Vagina (tissue), 2 donors: ENCODE measurements at places on chromosomes 4 and X.

- DNase-seq: no peak
Observed at GRCh38 chrX:150234126-150234525, 129.0 kb upstream of the MAMLD1 start.

DNA sequence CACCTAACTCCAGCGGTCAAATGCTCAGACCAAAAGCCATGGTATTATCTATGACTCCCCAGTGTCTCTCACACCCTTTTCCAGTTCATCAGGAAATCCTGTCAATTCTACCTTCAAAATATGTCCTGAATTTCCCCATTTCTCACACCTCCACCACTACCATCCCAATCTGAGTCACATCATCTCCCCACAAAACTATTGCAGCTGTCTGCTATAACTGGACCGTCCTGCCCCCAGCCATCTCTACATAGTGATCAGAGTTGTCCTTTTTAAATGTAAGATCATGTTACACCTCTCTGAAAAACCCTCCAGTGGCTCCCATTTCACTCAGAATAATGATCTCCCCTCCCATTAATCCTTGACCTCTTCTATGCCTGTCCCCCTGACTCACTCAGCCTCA, 6.8 kb upstream of the ODAPH start:
- DNase-seq: no peak

DNA sequence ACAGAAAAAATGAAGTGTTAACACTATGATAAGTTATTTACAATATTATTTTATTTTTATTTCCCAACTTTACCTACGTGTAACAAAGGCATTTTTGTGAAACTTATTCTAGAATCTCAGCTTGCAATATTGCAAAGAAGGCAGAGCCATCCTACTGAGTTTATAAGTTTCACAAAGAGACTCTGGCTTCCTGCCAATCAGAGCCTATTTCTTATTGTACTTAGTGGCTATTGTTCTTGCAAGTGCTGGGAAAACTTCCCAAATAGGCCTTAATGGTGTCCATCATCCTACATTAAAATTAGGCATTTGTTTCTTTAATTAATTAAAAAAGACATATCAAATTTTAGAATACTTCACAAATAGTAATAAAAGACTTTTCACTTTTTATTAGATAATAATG, 233.2 kb downstream of the EPHA5 start:
- no peak for DNase-seq

GRCh38 chr4:173573286-173573685, 43.3 kb upstream of the HAND2 start:
- DNase-seq: no peak

DNA sequence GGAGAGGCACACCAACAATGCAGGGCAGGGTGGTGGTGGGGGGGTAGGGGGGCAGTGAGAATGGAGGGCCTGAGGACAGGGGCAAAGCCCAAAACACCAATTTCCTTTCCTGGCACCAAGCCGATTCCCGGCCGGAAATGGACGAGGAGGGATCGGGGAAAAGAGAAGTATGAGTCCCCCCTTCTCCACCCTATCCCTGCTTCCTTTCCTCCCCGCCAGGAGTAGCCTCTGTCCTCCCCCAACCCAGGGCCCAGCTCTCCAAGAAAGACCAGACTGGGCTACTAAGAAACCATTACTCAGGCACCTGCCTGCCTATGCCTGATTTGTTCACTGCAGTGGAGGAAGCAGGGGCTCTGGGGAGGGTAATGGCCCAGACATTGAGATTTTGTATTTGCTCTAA, 402 bp downstream of the CCDC120 start:
- no peak for DNase-seq

DNA sequence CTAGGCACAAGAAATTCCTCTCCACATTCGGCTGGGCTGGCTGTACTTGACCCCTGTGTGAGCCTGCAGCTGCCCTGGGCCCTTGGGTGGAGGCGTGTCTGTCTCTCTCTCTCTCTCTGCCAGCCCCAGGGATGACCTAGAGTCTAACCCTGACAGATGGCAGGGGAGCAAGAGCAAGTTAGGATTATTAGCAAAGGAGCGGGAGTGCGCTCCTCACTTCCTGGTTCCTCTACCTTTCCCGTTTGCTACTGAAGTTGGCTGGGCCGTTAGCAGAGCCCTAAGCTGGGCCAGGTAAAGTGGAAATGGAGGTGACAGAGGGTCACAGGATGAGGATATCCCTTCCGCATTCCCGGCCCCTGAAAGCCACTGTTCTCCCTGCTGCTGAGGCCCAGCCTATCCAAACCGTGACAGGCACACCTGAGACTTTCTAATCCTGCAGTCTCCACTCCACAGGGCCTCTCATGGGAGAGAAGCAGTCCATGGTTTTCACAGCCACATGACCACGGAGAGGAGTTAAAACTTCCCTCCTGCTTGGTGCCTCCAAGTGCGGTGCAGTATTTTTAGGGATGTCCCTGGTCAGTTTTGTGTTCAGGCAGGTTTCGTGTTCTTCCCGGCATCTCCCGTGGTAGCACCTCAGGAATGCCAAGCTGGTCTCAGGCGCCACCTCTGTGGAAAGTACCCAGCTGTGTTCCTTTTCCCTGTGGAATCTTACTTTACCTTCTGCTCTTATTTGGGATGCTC, 79.3 kb downstream of the CLDN22 start:
- DNase-seq: no peak

DNA sequence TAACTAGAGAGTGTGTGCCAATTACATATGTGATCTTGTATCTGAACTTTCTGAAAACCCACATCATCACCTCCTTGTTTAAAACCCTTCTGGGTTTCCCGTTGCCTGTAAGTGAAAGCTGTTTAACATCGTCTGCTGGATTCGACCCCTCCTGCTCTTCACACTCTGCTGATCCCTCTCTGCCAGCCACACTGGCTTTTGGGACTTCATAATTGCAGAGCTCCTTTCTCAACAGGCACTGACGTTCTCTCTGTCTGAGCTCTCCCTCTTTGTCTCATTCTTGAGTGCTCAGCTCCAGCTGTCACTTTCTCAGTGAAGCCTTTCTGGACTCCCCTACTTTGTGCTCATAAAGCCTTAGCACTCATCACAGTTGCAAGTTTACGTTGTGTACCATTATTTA, 153.9 kb downstream of the CEP135 start:
- no peak for DNase-seq

DNA sequence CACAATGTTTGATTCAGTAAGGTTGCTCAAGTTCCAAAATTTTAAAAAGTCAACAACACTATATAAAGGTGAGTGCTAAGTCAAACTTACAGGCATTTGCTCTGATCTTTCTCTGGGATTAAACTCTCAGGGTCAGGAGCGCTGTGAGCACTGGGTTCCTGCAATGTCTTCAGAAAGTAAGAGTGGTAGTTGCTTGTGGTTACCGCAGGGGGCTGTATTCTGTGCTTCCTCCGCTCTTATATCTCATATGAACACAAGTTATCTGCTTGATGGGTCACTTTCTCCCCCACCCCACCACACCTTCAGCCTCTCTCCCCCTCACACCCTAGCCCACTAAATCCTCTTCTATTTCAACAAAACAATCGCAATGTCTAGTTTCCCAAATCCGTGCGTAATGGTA, 116.4 kb upstream of the IGSF1 start:
- no peak for DNase-seq

DNA sequence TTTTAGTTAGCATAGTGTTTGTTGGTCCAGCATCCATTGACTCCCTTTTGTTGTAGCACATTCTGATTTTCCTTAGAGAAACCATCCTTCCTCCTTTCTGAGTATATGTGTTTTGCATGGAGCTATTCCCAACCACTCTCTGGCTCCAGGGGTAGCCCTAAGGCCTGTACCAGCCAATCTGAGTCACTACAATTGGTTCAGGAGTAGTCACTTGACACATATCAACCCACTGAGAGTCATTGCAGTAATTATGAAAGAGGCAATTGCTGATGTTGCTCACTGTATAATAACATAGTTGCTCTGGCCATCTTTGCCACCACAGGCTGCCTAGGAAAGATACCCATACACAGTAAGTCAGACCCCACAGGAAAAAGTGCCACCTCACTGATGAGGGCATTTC, 71.2 kb upstream of the GRID2 start:
- no peak for DNase-seq

- peak; percentile 10 for DNase-seq
Observed at GRCh38 chr4:53967986-53968385, 96.4 kb downstream of the CHIC2 start.

GRCh38 chr4:102180046-102180445, 165.2 kb downstream of the SLC39A8 start:
- no peak for DNase-seq

- DNase-seq: no peak
Observed at GRCh38 chr4:56689201-56689969, 8.3 kb upstream of the HOPX start.

DNA sequence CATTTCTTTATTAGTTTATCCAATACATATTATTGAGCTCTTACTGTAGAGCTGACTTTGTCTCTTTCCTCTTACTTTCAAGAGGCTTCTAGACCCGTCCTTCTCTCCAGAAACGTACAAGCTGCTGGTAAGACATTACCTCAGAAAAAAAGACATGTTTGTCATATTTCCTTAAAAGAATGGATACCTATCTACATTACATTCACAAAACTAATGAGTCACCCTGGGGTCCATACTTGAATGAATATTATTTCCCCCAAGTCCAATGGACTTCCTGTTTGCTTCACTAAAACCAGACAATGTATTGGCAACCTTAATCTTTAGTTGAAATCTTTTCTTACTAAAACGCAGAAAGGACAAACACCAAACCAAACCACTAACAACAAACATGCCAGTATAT, 176.5 kb upstream of the CLNK start:
- DNase-seq: no peak

- DNase-seq: no peak
Observed at GRCh38 chrX:109760209-109760921, 27.3 kb upstream of the ACSL4 start.

DNA sequence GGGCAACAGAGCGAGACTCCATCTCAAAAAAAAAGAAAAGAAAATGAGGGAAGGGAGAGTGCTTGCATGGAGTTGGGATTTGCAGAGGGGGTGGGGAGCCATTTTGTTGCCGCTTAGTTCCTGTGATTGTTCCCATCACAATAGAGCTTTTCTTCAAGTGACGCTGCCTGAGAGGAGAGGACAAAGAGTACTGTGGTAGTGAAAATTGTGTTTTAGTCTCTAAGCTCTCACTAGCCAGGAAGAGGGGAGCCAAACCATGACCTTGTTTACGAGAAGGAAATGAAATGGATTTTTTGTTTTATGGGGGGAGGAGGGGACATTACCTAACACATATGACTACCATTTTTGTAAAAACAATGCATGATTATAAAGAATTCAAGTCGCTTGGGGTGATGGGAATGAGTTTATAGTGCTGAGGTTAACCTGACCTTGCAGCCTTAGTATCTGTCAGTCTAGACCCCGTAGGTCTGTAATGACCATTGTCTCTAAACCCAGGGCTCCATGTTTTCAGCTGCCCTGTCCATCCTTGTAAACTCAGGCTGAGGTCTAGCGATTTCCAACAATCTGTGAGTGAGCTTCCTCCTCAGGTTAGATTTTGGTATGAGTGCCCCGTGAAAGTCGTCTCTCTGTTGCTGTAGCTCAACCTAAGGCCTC, 18.8 kb downstream of the SRD5A3 start:
- DNase-seq: no peak

DNA sequence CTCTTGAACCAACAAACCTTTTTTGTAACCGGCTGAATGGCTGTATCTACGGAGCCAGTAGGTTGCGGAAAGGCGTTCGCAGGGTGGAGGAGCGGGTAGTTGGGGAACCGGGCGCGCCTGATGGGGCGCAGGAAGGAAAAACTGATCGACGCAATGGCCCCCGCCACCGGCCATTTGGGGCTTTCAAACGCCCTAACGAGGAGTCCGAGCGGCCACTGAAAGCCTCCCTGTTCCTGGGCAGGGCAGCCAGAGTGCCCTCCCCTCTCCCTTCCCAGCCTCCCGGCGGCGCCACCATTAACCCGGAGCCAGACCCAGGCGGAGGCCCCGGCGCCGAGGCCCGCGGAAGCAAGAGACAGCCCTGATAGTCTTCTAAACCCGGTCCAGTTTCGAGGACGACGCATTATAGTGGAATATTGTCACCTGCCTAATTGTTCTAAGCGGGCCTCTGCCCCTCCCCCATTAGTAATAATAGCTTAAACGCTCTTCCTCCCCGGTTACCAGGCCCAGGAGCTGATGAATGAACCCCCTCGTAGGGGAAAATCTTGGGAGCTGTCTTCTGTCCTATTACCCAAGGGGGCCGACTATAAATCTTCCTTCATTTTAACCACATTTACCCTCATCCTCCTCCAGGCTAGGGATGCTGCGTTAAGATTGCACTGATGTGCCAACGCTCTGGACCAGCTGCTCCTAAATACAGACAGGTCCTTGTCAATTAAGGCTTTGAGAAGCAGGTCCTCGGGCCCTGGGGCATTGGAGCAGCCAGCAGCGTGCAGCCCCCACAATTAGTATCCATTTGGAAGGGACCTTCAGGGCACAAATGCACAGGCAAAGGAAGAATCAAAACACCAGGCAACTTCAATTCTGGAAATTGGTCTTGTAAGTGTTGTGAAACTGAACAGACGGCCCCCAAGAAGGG, 61.6 kb upstream of the TMEM33 start:
- DNase-seq: no peak

DNA sequence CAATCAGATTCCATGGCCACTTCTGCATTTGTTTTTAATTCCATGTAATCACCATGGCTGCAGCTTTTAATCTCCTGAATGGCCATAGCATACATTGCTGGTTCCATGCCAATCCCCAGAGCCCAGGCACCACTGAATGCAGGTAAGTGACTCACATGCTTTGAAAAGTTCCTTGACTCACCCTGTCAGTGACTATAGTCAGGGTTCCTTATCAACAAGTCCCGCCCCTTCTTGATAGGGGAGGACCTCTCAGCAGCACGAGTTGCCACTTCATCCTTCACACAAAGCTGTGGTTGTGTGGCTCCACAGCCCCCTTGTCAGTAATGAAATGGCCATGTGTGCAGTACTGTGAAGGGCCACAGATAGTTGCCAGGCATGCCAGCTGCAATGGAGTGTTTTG, 516.6 kb downstream of the PPARGC1A start:
- DNase-seq: no peak

DNA sequence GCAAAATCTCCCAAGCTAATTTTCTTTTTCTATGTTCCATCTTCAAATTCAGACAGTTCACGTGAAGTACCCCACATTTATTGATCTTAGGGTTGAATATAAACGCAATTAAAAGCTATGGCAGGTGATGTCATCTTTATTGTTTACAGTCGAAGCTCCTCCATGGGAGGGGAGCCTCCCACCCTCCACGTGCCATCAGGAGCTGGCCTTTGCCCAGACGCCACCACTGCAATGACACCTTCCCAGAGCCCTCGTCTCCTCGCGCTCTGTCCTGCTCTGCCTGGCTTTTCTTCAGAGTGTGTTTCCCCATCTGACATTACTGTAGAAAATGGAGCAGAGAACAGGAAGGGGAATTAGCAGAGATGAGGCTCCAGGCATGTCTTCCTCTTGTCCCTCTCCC, 18.8 kb upstream of the CYP4V2 start:
- DNase-seq: no peak

GRCh38 chr4:168880811-168881595, 129.1 kb downstream of the CBR4 start:
- DNase-seq: no peak

DNA sequence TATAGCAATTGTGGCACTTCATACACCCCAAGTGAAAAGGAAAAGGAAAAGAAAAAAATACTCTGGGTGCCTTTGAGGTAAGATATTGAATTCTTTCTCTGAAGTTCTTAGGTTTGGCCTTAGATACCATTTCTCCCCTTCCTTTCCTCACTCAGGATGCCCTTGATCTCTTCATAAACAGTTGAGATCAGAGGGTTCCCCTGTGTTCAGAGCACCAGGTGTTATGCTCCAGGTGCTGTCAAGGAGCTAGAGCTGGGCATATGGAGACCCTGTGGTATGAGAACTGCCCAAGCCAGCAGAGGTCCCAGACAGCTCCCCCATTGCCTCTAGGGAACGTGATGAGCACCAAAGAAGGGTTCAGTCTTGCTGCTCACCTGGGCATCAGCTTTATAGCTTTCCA, 17.1 kb upstream of the CD40LG start:
- DNase-seq: no peak

GRCh38 chr4:150318971-150319370, 240.7 kb downstream of the DCLK2 start:
- no peak for DNase-seq
